ENCODE measurements at places on chromosomes 13 and 19.

DNA sequence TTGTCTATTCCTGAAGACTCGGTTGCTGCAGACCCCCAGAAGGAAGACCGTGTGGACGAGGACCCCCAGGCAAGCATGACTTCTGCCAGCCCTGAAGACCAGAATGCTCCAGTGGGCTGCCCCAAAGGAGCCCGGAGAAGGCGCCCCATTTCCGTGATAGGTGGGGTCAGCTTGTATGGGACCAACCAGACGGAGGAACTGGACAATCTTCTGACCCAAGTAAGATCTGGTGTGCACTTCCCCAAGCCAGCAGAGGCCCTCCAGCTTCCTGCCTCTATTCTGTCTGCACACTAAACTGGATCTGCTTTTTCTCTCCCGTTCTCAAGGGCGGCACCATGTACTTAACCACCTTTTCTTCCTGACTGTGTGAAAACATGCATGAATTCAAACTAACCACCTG is 59.8 kb upstream of the C1QTNF9 start:
- DNase-seq: no peak

GRCh38 chr13:95624020-95624419 is 20.5 kb downstream of the DZIP1 start:
- DNase-seq: no peak

DNA sequence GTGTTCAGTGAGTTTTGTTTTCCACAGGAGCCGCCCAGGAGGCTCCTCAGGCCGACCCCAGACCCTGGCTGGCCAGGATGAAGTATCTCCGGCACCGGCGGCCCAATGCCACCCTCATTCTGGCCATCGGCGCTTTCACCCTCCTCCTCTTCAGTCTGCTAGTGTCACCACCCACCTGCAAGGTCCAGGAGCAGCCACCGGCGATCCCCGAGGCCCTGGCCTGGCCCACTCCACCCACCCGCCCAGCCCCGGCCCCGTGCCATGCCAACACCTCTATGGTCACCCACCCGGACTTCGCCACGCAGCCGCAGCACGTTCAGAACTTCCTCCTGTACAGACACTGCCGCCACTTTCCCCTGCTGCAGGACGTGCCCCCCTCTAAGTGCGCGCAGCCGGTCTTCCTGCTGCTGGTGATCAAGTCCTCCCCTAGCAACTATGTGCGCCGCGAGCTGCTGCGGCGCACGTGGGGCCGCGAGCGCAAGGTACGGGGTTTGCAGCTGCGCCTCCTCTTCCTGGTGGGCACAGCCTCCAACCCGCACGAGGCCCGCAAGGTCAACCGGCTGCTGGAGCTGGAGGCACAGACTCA is 12.9 kb downstream of the B3GNT3 start:
- no peak for DNase-seq

GRCh38 chr13:42396501-42396900 is 124.5 kb downstream of the AKAP11 start:
- DNase-seq: no peak

DNA sequence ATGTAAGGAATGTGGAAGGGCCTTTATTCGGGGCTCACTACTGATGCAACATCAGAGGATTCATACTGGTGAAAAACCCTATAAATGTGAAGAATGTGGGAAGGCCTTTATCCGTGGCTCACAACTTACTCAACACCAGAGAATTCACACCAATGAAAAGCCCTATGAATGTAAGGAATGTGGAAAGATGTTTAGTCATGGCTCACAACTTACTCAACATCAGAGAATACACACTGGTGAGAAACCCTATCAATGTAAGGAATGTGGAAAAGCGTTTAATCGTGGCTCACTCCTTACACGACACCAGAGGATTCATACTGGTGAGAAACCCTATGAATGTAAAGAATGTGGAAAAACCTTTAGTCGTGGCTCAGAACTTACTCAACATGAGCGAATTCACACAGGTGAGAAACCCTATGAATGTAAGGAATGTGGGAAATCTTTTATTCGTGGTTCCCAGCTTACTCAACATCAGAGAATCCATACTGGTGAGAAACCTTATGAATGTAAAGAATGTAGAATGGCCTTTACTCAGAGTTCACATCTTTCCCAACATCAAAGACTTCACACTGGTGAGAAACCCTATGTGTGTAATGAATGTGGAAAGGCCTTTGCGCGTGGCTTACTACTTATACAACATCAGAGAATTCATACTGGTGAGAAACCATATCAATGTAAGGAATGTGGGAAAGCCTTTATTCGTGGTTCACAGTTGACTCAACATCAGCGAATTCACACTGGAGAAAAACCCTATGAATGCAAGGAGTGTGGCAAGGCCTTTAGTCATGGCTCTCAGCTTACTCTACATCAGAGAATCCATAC is 44.3 kb downstream of the ZNF585A start:
- DNase-seq: no peak

DNA sequence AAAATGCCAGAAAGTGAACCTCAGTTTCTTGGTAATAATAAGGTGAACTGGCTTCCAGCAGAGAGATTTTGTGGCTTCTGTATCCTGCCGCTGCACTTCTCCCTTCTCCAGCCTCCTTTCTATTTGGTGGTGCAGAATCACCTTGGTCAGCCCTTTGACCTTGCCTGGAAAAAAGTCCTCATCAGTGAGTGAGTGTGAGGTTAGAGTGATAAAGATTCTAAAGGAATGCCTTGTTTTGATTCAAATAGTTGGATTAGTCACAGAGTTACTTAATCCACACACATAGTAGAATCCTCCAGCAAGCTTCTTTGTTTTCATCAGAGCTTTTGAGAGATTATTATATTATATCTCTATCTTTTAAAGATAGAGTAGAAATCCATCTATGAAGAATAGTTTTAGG is 140.9 kb downstream of the KCNRG start:
- DNase-seq: no peak

DNA sequence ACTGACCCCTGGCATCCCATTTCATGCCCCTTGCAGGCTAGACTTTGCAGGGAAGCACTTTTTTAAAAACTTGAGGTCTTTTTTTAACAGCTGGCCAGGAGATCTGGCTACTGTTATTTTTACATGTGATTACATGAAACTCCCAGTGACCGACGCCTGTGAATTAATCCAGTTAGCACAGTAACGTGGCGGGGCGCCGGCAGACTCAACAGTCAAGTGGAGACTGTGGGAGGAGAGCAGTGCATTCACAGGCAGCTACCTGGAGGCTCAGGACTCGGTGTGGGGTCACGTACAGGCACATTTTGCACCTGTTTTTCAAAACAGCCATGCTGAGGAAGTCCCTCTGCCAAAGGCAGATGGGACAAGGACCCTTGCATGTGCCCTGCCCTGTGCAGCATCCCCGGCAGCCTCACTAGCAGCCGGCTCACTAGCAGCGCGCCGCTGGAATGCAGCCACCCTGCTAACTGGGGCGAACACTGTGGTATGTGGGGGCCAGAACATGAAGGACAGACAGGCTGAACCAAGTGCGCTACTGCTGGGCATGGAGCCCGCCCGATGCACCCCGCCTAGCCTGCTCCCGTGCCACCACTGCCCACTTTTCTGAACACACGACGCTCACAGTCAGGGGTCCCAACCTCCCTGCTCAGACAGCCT is 18.7 kb downstream of the CAPS start:
- no peak for DNase-seq

DNA sequence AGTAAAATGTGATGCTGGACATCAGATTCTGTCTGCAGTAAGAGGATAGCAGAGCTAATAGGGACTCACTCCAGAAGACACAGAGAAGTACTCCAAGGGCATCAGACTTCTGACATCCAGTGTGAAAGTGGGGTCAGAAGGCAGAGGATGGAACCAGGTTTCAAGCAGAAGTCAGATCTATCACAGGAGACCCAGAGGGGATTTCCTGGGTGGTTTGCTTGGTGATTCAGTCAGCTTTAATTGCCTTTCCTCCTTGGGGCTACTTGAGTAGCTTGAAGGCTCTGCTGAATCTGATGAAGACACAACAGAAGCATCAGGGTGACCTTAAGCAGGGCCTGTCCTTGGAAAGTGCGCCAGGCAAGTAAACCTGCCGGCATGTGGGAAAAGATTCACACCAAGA is 300.6 kb downstream of the COG6 start:
- no peak for DNase-seq

- no peak for DNase-seq
Measured at GRCh38 chr19:13579388-13580060, 73.2 kb upstream of the CACNA1A start.

- DNase-seq: no peak
Measured at GRCh38 chr13:44814836-44815235, 174.4 kb downstream of the NUFIP1 start.

GRCh38 chr13:80094526-80094925 is 246.4 kb downstream of the SPRY2 start:
- no peak for DNase-seq

DNA sequence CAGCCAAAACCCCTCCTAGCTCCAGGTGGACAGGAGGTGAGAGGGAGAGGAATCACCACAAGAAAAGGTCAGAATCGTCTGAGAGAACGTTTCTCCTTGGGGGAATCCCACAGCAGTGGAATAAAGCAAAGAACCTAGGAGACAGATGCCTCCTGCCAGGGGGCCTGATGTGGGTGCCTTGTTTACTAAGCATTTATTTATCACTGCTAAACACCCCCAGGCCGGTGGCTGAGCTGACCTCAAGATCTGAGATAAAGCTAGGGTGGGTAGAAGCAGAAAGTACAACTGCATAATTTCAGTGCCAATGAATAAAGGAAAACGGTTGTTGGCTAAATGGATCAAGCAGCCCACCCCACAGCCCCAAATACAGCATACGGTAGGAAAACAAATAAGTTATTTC is 33.9 kb upstream of the ATP11A start:
- DNase-seq: no peak

Data from stimulated activated CD8-positive, alpha-beta memory T cell treated with anti-CD3 and anti-CD28 coated beads, Interleukin-2, amount 100 ng/mL, for 1 hour (primary cell).